ENCODE measurements at places on chromosomes 16 and 17. TPM values are rescaled to one million over a fixed set of nuclear protein-coding genes. Genes with fewer than 3 reads are reported as not detected.

The MGAT5B gene
- 4.1 TPM for total RNA-seq

DNA sequence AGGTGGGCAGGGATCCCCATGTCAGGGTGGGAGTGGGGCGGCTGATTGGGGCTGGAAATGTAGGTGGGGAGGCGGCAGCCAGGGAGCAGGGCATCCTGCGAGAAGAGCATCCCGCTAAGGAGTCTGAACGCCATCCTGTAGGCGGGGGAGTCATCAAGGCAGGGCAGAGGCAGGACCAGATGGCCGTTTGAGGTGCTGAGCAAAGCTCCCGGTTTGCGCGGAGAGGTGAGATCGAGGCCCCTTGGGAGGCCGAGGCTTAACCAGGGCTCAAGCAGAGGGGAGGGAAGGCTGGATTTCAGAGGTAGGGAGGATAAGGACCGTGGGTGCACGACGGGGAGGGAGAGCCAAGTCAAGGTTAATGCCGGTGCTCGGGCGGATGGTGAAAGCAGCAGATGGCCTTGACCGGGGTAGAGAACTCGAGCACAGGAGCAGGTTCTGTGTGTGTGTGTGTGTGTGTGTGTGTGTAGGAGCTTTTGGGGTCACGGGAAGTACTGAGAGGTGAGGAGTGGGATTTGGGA, 472 bp upstream of the NME2 start:
- peak; percentile 38 for DNase-seq

DNA sequence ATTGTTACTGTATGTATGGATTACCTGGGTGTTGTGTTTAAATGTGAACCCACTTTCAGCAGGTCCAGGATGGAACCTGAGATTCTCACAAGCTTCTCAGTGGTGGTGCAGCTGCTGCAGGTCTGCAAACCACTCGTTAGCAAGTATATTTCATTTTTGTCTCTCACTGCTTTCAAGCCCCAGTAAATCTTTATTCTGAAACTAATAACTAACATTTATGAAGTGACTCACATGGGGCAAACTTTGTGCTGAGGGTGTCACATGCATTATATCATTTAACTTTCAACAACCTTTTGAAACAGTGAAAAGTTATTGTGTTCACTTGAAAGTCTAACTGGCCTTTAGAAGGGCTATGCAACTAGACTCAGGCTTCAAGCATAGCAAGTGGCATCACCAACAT, 98.9 kb upstream of the DYNLRB2 start:
- DNase-seq: no peak

GRCh38 chr16:57239107-57239506, 6.0 kb upstream of the ARL2BP start:
- no peak for DNase-seq

The COPS3 gene
- total RNA-seq: 290 TPM

The SLC5A2 gene
- not detected for total RNA-seq

The CDK3 gene
- 1.5 TPM for total RNA-seq

GRCh38 chr17:11612956-11613355, 14.7 kb downstream of the DNAH9 start:
- no peak for DNase-seq

The VWA3A gene
- not detected for total RNA-seq

GRCh38 chr17:47807421-47807820, 14.2 kb downstream of the OSBPL7 start:
- DNase-seq: no peak

Data from Daoy (cell line).